ENCODE measurements at places on chromosomes 4 and X.
A peak's percentile ranks its signal among the peaks of the same experiment; 100 is the strongest.

DNA sequence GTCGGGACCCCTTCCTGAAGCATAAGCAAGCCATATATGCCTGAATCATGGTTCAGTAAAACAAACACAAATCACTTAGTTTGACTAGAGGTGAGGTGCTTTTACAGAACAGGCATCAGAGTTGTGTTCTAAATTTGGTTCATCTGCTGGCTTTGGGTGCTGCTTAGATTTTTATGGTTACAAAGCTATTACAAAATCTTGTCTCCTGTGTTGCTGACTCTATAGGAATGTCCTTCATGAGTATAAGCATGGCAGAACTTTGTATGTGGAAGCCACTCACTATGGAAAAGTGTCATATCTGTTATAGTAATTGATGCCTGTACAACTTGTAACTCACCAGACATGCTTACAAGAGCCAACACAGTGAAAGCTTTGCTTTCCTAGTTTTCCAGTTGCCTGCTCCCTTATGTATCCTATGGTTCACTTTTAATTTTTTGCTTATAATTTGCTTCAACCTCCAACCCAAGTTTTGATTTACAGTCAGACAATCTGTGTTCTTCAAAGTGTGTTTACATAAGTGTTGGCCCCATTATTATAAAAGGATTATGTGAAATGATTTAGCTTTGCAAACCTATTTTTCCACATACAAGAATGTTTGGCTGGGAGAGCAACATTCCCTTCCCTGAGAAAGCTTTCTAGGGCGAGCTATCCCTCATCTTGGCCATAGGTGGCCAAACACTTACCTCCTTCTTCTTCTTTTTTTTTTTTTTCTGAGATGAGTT, 30.0 kb upstream of the CYP2U1 start:
- no peak for DNase-seq

- DNase-seq: no peak
Measured at GRCh38 chr4:25723409-25723808, 67.8 kb downstream of the SLC34A2 start.

DNA sequence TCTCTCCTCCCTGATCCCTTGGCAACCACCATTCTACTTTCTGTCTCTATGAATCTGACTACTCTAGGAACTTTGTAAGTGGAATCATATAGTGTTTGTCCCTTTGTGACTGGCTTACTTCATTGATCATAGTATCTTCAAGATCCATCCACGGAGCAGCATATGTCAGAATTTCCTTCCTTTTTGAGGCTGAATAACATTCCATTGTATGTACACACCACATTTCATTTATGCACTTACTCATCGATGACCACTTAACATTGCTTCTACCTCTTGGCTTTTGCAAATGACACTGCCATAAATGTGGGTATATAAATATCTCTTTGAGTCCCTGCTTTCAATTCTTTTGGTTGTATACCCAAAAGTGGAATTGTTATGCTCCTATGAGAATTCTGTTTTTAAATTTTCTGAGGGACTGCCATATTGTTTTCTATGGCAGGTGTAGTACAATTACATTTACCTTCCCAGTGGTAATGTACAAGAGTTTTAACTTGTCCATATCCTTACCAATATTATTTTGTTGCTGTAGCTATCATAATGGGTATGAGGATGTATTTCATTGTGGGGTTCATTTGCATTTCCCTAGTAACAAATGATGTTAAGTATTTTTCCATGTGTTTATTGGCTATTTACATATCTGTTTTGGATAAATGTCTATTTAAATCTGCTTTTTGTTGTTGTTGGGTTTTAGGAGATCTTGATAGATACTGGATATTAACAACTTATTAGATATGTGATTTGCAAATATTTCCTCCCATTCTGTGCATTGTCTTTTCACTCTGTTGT, 466.1 kb downstream of the C4orf33 start:
- no peak for DNase-seq

DNA sequence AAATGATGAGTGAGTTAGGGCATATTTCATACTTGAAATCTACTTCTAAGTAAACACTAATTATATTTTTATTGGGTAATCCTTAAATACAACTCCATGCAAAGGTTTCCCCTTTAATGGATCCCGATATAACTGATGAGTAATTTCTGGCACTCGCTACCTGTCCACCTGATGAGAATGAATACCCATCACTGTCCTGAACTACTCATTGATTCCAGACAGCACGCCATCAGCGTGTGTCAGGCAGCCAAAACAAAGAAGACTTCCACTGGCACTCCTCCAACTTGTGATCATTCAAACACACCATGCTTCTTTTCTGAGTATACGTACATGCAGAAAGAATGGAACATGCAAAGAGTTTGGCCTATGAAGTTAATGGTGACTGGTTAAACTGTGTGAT, 69.4 kb downstream of the HCCS start:
- DNase-seq: no peak

DNA sequence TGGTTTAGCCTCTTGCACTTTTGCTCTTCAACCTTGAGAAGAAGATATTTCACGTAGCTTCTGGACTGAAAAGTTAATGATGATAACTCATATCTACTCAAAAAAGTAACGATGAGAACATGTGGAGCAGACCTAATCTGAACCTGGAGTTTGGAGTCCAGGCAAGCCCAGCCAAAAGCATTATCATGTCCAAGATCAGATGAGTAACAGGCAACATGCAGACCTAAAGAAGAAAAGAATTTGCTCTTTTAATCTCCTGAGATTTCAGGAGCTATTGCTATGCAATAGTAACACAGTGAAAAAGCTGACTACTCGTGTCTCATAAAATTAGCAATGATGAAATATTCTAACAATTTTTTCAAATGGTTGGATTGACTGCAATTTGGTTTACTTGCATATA, 21.8 kb upstream of the PPA2 start:
- no peak for DNase-seq

- DNase-seq: peak; percentile 83
Measured at GRCh38 chr4:139453041-139453370, 915 bp upstream of the RAB33B start.

- peak; percentile 62 for DNase-seq
Measured at GRCh38 chr4:3871181-3871852, 105.1 kb downstream of the ADRA2C start.
